ENCODE measurements at places on chromosomes 11 and 22.
A peak's percentile ranks its signal among the peaks of the same experiment; 100 is the strongest.

GRCh38 chr22:38494498-38494897, 11.6 kb downstream of the DDX17 start:
- DNase-seq, result no peak

DNA sequence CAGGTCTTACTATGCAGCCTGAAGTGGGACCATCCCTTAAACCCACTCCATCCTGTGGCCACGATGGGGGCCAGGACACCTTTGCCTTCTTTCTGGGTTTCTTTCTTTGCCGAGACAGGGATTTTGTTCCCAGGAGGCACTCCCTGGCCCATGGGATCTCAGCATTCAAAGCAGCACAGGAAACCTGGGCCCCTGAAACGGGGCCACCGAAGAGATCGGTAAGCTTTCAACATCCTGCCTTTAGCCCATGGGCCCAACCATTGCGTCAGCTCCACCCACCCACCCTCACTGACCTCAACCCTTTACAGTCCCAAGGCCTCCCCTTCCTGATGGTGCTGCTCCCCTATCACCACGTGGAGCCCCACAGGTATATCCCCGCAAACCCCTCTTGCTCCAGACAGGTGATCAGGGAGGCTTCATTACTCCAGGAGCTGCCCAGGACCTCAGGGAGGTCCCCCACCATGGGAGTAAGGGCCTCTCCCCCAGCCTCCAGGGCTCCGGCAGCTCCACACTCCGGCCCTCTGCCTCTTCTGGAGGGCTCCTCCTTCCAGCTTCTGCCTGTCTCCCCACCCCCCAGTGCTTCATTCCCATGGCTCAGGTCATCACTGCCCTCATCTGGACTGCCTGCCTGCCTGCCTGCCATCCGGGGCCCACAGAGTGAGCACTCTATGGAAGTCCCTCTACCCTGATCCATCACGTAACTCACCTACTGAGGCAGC, 42.0 kb upstream of the TUB start:
- DNase-seq, result no peak

- DNase-seq, result no peak
These were observed 57.9 kb downstream of the DBX1 start for GRCh38 chr11:20102397-20102796.

DNA sequence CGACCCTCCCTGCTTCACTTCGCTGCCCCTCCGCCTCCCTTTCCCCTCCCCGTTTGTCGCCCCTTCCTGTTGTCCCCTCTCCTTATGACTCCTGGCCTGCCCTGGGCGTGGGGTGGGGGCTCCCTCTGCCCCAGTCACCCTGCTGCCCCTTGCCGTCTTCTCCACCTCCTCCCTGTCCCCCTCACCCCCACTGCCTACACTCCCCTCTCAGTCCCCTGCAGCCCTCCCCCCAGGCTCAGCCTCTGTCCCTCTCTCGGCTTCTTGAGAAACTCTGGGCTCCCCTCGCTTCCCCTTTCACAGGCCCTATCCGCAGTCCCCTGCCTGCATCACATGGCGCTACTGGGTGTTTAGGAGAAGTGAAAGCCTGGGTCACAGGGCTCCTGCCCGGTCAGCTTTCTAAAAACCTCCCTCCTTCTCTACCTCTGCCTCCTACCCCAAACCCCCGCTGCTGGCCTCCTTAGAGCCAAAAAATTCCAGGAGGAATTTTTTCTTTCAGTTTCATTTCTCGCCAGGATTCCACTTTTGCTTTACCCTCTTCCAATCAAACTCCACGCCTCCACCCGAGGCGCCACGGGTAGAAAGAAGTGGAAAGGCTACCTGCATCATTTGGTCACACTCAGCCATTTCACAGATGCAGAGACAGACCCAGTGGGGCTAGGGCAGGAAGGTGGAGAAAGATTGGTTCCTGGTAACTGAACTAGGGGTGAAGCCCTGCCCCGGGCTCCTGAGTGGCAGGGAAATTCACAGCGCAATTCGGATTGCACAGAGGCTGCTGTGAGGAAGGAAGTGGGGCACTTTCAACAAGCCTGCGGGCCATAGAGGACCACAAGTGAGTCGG, at the start of gene SLC15A3:
Gene SLC15A3, minus strand, starts transcription at position 273 of the 838 bp plus-strand sequence. CDS start 625 bp downstream, outside the sequence.
- DNase-seq, result no peak

DNA sequence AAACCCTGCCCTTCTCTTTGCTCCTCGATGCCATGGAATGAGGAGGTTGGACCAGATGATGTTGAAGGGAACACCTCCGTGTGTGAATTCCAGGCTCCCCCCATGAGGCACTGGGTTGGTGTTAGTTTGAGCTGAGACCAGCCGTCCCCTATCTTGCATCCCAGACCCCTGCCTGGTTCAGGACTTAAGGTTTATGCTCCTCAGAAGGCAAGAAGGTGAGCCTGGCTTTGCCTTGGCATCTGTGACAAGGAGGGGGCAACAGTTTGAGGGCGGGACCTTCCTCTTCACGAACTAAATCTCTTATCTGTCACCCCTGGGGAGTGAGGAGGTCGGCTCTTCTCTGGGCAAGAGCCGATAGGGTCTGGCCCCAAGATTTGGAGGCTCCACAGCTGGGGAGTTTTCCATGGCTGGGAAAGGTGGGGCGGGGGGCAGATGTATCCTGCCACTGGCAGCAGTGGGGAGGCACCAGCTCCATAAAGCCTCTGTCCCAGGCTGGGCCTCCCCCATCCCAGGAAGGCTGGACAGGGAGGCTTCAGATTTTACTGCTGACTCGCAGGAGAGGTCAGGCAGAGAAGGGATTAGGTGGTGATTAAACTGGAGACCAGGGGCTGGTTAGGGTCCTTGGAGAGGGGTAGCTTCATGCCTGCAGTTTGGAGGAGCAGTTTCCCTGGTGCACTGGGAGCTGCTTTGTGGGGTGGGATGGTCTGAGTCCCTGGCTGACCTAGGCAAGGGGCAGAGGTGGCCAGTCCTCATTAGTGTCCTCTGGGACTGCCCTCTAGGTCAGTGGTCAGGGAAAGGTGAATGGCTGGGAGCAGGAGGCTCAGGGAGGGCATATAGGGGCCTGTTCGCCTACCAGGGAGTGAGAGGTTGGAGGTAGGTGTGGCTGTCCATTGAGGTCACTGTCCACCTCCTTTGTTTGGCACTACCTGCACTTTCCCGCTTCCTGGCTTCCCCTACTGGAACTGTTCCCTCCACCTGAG, 1.1 kb downstream of the SEC14L2 start:
- DNase-seq, result no peak

DNA sequence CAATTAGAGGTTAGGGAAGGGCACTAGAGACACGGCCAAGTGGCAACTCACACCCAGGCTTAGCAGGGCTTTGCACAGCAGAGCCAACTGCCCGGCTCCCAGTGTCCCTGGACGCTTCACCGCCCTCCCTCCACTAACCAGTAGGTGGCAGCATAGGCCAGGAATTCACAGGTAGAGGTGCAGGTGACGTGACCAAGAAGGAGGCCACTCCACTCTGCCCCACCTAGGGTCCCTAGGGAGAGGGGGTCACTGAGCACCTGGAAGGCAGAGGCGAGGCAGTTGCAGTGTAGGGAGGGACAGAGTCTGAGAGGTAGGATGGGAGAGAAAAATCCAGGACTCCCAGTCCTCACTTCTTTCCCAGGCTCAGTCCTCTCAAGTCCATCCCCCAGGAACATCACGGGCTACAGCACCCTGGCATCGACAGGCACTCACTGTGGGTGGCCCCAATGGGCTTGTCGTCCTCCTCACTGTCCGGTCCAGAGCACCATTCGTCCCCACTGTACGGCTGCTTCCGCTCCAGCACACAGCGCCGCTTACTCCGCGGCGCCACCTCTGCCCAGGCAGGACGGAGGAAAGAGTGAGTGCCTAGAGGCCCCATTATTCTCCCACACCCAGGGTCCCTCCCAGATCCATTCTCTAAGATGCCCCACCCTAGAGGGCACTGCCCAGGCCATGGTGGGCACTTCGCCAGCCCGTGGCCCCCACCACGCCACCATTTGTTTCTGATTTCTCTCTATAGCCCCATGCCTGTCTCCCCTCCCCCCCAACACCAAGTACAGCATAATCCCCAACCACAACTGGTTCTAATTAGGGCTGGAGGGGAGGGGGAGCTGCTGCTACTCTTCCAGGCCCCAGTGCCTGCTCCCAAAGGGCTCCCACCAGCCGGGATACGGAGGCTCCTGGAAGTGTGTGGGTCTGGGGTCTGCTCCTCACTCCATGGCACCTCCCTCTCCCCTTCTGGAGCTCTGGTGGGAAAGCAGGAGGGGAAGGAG, 18.4 kb downstream of the BCL9L start:
- DNase-seq, result peak; percentile 73

DNA sequence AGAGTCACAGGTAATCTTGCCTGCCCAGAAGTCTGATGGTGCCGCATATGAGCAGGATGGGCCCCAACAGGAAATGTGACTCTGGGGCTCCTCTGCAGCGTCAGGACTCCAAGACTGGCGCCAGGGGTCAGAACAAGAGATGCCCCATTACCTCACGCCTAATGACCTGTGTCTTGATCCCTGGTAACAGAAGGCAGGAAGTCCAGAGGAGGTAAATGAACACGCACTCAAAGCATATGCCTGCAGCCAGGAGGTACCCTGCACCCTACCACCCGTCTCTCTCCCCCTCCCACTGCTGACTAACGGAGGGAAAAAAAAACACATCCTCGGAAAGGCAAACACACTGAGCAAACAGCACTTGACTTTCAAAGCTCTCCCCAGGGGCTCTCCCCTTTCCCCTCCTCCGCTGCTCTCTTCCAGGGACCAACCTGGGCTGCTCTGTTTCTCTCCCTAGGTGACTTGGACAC, 37.3 kb downstream of the ABCC8 start:
- peak; percentile 89 for DNase-seq

- no peak for DNase-seq
These were observed 97.5 kb upstream of the ANO3 start for GRCh38 chr11:26234451-26234850.

DNA sequence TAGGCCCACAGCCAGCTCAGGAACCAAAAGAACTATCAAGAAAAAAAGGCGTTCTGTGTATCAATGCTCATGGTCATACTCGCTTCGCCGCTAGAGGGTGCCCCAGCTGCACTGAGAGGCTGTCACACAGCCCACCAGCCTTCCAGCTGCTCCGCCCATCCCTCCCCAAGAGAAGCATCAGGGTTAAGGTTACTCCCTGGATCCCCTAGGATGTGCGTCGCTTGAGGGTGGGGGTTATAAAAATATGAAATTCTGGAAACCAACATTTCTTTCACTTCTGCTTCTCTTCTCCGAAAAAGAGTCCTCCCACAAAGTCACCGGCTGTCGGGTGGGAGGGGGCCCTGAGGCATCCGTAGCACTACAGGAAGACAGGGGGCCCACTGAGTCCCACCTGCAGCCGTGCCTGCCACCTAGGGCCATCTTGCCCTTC, 1.7 kb downstream of the CBX6 start:
- DNase-seq, result peak; percentile 82

DNA sequence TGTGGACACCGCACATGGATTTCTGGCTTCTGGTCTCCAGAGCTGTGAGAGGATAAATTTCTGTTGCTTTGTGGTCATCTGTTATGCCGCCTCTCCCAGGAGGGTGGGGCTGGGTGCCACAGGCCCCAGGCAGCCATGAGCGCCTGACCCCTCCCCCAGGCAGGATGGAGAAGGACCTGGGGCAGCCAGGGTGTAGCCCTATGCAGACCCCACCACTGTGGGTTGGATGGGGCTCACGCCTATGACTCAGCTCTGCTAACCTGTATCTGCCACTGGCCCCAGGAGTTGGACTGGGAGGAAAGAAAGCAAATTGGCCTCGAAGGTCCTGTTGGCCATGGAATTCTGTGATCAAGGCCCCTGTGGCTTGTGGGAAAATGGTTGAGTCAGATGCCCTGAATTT, 1351.1 kb downstream of the BRD1 start:
- DNase-seq, result no peak

DNA sequence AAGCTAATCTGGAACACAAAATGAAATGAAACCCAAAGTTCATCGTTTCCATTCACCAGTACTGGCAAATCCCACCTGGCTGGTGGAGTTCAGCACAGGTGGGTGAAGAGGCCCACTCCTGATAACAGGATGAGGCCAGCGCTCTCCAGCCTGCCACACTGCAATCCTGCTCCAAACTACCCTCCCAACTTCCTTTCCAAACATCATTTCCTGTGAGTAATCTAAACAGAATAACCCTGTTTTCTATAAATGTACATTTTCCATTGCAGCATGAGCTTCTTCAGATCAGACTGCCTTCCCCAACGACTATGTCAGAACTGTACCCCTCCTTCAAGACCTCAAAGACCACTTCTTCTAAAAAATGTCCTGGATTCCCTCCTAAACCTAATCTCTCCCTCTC, 15.9 kb upstream of the NFRKB start:
- DNase-seq, result no peak

GRCh38 chr11:128964463-128964930, 21.8 kb upstream of the TP53AIP1 start:
- peak; percentile 73 for DNase-seq

DNA sequence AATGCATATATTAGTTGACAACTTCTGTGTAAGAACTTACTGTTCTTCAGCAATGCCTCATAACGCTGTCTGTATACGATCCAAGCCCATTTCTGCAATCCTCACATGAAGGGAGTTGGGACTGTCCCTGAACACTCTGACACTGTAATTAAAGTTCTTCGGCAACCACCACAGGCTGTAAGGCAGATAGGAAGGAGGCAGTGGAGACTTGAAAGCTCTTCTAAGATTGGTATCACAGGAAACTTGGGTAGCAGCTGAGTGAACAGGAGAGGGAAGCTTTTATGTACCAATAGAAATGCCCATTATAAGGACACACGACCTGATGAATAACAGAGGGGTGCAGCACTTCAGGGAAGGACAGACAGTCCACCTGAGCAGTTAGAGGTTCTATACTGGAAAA, 12.0 kb upstream of the GAB2 start:
- no peak for DNase-seq

DNA sequence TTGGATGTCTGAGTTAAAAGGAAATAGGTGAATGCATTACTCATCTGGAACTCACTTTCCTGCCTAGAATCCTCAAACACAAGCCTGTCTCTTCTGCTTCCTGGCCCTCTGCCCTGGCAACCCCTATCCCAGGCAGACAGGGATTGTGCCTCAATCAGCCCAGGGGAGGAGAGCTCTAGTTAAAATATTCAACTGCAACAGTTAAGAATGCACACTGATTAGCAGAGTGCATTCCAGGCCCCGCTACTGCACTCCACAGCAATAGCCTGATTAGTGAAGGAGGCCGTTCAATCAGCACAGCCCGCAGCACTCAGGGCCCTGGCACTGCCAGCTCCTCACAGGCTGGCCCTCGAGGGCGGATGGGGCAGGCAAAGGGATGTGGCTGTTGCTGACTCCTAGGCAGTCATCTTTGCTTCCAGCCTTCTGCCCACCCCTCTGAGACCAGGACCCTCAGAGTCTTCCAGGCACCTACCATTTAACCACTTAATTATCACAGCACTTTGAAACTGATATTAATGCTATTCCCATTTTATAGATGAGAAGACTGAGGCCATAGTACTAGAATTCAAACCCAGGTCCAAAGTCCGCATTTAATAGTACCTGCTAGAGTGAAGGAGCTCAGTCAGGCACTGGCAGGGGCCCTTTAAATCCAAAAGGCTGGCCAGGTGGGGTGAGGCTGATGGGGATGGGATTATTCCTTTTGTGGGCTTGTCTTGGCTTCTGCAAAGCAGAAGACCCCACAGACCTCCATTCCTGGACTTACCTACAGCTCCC, 435.3 kb downstream of the SOX6 start:
- DNase-seq, result no peak
